Muscle of leg (tissue), 16 donors: ENCODE measurements at places on chromosomes 5 and 9. TPM values are rescaled to one million over a fixed set of nuclear protein-coding genes. Genes with fewer than 3 reads are reported as not detected.

PCDHB9 gene
- 1.3 TPM for total RNA-seq

DNA sequence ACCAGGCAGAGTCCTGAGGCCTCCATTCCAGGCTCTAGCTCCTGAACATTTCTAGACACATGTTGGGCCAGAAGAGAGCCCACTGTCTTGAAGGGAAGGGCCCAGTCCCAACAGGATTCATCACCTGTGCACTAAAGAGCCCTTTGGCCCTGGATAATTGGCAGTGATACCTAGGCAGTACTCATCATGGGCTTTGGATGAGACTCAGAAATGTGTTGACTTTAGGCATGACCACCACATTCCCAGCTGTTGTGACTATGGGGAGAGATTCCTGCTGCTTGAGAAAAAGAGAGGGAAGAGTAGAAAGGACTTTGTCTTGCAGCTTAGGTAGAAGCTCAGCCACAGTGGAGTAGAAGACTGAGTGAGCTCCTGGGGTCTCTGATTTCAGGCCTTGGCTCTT lies 138.4 kb upstream of the DAPK1 start:
- no peaks in the 10 kb centered on the region for H3K27me3 ChIP-seq
- no peak overlapping the region for H3K4me3 ChIP-seq
- no peak overlapping the region for H3K27ac ChIP-seq
- peaks cover 2% of the 10 kb centered on the region for H3K4me1 ChIP-seq

- H3K27ac ChIP-seq, result no peak overlapping the region
- H3K27me3 ChIP-seq, result no peaks in the 10 kb centered on the region
- H3K4me1 ChIP-seq, result no peaks in the 10 kb centered on the region
- DNase-seq, result no peak
- H3K4me3 ChIP-seq, result no peak overlapping the region
Observed at GRCh38 chr9:130382636-130383349, 62.0 kb upstream of the ASS1 start.

DNA sequence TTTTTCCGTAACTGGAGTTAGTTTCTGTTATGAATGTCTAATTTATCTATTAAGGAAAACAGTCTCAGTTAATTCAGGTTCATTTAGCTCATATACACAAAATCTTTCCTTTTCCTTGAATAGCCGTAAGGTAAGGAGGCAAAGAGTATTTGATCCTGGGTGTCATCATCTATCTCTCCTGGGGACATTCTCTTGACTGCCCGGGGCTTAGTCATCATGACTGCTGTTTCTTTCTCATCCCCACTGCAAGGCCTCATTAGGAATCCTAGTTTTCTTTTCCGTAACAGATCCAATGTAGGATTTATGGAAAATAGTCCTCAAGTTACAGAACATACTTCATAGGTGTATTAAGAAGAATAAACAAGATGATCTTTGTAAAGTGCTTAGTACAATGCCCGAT lies 134.9 kb upstream of the CHD1 start:
- no peaks in the 10 kb centered on the region for H3K27me3 ChIP-seq
- H3K4me3 ChIP-seq, result no peak overlapping the region
- H3K36me3 ChIP-seq, result no peaks in the 10 kb centered on the region
- no peak overlapping the region for H3K27ac ChIP-seq
- H3K4me1 ChIP-seq, result no peaks in the 10 kb centered on the region
- DNase-seq, result no peak

OR2Y1 gene
- total RNA-seq, result not detected

- H3K4me3 ChIP-seq, result no peak overlapping the region
- peaks cover 6% of the 10 kb centered on the region for H3K36me3 ChIP-seq
- H3K27ac ChIP-seq, result no peak overlapping the region
Observed at GRCh38 chr9:93259490-93260262, 75.7 kb downstream of the WNK2 start.

- no peaks in the 10 kb centered on the region for H3K4me1 ChIP-seq
- H3K4me3 ChIP-seq, result no peak overlapping the region
- no peak overlapping the region for H3K27ac ChIP-seq
- DNase-seq, result no peak
Observed at GRCh38 chr9:8078641-8079140, 279.1 kb upstream of the DMAC1 start.
